ENCODE measurements at places on chromosomes 12 and 14.

DNA sequence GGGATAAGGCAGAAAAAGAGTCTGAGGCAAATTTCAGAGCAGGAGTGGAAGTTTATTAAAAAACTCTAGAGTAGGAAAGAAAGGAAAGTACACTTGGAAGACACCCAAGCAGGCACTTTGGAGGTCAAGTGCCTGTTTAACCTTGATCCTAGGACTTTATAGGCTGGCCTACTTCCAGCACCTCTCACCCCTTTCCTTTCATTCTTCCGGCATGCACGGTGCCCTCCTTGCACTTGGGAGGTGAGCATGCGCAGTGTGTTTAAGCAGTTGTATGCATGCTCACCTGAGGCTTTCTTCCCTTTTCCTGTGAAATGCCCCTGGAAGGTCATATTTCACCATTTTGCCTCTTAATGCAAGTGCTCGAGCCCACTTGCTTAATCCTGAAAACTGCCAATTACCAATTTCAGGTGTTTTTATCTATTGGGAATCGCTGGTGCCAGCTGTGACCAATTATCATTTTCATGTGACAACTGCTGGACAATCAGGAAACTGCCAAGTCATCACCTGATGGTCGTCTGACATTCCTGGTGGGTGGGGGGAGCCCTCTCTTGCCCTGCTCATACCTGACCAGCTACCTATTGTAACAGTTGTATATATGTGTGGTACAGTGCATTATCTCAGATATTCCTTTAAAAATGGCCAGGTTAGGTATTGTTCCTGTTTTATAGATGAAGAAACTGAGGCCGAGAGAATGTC, 53.5 kb downstream of the SUDS3 start:
- peak; percentile 92 for DNase-seq

DNA sequence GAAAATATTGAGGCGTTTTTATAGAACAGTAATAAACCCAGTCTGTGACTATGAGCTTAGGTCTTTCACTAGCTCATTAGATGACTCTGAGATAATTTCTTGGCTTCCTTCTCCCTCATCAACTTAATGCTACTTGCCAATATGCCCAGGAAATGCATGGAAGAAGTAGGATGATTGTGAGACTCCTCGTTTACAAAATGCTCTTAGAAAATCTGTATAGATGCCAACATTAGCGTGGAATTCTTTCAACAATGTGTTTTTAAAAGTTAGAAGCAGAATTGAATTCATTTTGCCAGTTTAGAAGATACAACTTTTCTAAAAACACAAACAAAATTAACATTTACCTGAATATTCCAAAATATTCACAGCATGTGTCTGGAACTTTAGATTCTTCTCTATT, 424.6 kb downstream of the BTG1 start:
- no peak for DNase-seq

GRCh38 chr12:52441320-52441911, 7.2 kb upstream of the KRT75 start:
- no peak for DNase-seq

DNA sequence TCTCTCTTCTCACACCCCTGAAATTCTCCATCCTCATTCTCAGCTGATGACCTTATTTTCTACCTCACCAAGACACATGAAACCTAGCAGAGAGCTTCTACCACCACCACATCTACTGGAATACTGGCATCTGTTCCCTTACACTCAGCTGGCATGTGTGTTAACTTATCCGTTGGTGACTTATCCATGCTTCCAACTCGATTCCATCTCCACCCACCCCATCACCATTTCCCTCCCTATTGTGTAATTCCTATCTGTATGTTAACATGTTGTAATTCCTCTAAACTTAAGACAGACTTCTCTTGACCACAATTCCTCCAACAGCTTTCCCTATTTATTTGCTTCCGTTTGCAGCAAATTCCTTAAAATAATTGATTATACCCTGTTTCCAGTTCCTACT, 15.4 kb downstream of the C1S start:
- no peak for DNase-seq

GRCh38 chr12:68957273-68957672, 24.3 kb upstream of the CPM start:
- no peak for DNase-seq

GRCh38 chr14:104112113-104112505, 26.3 kb upstream of the KIF26A start:
- no peak for DNase-seq

DNA sequence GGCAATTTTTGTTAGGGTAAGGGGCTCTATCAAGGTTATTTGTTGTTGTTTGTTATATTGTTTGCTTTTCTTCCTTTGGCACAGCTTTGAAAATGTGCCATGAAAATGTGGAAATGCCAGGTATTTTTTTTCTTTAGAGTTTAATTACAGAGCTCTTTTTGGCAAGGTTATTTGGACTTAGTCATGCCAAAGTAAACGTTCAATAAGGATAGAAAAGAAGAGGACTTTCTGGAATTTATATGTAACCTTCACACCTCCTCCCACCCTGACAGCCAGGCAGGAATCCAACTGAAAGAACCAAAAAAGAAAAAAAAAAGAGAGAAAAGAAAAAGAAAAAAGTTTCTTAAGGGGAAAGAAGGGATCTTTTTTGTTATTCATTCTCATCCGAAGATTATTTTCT, 217.8 kb downstream of the KITLG start:
- DNase-seq: no peak

- no peak for DNase-seq
Observed at GRCh38 chr12:55744340-55745030, 1.6 kb downstream of the GDF11 start.

GRCh38 chr12:66499000-66499399, 179.9 kb downstream of the GRIP1 start:
- DNase-seq: no peak

- DNase-seq: no peak
Observed at GRCh38 chr12:109961201-109961600, 35.0 kb downstream of the GIT2 start.

DNA sequence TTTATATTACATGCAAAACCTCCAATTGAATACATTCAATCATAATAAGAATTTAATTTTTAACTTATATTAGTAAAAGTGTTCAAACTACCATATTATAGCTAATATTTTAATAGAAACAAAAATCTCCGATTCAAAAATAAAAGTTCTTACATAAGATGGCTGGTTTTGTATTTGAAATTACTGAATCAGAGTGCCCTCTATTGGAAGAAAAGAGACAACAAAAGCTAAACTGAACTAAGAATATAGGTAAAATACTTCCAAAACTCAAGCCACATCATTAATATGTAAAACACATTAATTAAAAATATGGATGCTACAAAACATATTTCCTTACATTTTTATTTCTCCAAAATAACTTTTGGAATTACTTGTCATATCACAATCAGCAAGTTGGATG, 120.3 kb downstream of the GARIN6 start:
- DNase-seq: no peak

DNA sequence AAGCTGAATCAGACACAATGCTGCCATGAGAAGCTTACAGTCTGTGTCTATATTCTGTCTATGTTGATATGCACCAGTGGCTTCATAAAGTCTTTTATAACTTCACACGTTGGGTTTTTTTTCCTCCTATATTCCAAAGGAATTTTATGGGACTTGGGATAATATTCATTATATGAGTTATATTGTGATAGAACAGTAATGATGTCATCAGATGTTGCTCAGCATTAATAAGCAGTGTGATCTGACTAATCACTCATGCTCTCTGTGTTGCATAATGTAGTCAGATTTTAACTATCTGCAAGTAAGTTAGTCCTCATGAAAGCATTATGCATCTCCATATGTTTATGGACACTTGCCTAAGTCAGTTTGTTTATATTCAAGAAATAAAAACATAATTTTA, 159.6 kb downstream of the PLCZ1 start:
- DNase-seq: no peak

DNA sequence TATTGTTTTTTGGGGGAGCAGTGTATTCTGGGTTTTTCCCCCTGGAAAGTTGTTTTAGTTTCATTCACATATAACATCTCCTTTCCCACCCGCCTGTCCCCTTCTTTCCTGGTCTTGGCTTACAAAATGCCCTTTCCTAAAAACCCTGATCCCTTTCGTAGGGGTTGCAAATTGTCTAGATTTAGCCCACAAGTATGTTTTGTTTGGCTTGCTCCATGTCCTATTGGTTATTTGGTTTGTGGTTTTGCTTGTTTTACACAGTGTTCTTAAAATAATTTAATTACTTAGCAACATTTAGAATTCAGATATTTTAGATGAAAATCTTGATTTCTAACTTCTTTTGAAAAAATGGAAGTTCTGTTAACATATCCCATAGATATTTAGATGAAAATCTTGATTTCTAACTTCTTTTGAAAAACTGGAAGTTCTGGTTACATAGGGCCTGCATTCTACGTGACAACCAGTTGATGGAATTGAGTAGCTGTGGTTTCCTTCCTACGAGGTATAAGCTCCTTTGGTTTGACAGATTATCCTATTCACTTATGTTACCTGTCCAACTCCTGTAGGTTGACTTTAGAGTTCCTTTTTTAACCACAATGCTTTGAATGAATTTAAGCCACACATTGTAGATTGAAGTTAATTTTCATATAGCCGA, 89.2 kb upstream of the TMEM263 start:
- no peak for DNase-seq

GRCh38 chr12:105499205-105499604, 168.7 kb downstream of the C12orf75 start:
- no peak for DNase-seq

- DNase-seq: no peak
Observed at GRCh38 chr14:77573964-77574363, 42.5 kb downstream of the SPTLC2 start.

- no peak for DNase-seq
Observed at GRCh38 chr14:88129306-88130056, 124.5 kb downstream of the GPR65 start.

DNA sequence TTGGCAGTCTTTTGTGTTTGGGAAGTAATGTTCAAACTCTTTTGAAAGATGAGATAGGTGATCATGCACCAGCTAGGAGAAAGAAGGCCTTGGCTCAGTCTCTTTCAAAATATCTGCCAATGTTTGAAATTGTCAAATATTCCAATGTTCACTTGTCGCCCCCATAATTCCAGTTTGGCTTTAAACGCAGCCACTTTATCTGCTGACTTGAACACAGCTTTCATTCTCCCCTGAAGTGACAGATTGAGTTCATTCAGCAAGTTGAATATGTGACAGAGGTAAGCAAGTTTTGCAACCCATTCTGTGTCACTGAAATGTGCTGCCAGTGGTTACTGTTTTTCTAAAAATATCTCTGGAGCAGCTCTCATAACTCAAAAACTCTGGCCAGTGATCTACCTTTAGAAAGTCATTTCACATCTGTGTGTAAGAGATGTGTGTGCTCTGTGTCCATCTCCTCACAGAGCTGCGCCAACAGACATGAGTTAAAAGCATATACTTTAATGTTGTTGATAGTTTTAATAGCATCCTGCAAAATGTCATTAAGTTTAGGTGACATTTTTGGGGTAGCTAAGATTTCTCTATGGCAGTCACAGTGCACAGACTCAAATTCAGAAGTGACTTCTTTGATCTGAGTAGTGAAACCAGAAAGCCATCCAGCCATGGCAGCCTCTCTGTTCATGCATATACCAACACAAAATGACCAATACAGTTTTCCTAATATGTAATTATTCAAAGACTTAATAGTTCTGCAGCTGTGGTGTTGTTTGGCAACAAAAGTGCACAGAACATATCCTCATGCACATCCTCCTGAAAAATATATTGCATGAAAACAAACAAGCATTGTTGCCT, 614.3 kb upstream of the MIS18BP1 start:
- no peak for DNase-seq

DNA sequence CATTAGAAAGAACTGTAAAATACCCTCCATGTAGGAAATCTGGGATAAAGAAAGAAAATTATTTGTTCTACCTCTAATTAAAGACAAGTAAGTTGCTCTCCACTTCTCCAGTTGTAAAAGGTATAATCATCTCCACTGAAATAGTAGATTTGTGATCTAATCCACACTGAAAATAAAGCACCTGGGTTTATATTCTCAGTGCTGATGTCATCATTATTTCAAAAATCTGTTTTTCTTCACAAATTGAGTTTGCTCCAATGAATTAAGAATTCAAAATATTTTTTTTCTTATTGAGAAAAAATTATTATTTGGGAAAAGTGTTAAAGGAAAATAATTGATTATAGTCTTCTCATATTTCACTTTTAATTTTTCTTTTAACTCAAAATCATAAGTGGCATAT, 869.2 kb downstream of the SLC16A7 start:
- no peak for DNase-seq

DNA sequence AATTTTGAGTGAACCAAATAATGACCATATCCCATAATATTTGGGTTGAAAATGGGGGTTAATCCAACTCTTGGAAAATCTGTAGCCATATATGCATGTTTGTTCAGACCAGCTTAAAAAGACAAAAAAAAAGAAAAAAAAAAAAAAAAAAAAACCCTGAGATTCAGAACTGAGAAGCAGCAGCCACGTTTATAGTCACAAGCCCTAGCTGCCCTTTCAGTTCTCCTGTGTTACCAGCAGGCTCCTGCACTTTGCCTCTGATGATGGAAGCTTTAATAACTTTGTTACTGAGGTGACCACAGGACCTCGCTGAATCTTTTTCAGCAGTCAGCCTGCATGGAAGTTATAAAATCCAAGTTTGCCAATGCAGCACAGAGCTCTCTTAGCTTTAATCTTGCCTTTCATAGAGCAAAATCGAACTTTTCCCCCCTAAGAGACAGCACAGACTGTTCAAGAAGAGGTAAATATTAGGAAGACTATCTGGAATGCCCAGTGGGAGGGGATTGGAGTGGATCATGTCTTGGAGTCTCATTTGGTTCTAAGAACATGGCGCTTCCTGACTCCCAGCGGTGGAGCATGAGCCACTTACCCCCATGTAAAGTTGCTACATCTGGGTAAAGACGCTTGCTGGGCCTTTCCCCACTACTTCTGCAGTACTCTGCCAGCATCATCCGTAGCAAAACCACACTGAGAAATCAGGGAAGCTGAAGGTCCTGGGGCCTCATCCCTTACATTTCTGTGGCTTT, 20.6 kb downstream of the GNG2 start:
- DNase-seq: no peak

GRCh38 chr12:111287125-111287900, 81.6 kb downstream of the PHETA1 start:
- DNase-seq: no peak

DNA sequence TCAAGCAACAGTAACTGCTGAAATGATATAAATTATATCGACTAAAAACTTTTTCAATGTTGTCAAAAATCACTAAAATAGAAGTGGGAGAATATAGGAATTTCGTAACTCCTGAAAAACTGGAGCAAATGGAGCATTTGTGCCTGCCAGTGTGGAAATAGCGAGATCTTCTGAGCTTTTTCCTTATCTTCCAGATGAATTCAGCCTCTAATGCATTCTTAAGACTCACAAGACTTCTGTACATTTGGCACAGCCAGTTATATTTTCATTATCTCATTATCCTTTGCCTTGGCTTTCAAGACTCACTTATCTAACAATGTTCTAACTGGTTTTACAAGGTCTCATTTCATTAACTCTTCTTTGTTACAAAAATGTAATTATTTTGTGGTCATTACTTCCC, 252.4 kb downstream of the GXYLT1 start:
- DNase-seq: no peak

Measured in DMS79 (cell line).